ENCODE measurements at places on chromosomes 12 and 14. TPM values are rescaled to one million over a fixed set of nuclear protein-coding genes. Genes with fewer than 3 reads are reported as not detected.

SMAGP gene
- 1.2 TPM for total RNA-seq

SLC39A2 gene
- not detected for total RNA-seq

EXOC3L4 gene
- total RNA-seq: not detected

RND1 gene
- 27.5 TPM for total RNA-seq

MYH6 gene
- total RNA-seq: not detected

LHX5 gene
- total RNA-seq: under 0.01 TPM

Measured in temporal lobe (tissue), 4 donors.